ENCODE measurements at places on chromosomes 6 and 20. TPM values are rescaled to one million over a fixed set of nuclear protein-coding genes. Genes with fewer than 3 reads are reported as not detected.

The ZNF311 gene
- polyA plus RNA-seq, result 0.61 TPM

The KCNQ2 gene
- polyA plus RNA-seq, result not detected

The MPIG6B gene
- polyA plus RNA-seq, result not detected

The FAM184A gene
- 0.43 TPM for polyA plus RNA-seq

The GHRH gene
- polyA plus RNA-seq, result not detected

The ABRACL gene
- polyA plus RNA-seq, result 49.8 TPM

The MRPS18A gene
- polyA plus RNA-seq, result 31.8 TPM

The RSPO3 gene
- 0.85 TPM for polyA plus RNA-seq

The CLDN20 gene
- polyA plus RNA-seq, result 0.05 TPM

The RNF144B gene
- polyA plus RNA-seq, result 0.29 TPM

The NKX2-4 gene
- not detected for polyA plus RNA-seq

The EEF1A2 gene
- 0.46 TPM for polyA plus RNA-seq

The BTN1A1 gene
- polyA plus RNA-seq, result not detected

The PKIB gene
- 4.4 TPM for polyA plus RNA-seq

The KCNK5 gene
- polyA plus RNA-seq, result 0.02 TPM

The CCM2L gene
- polyA plus RNA-seq, result not detected

The FAM162B gene
- polyA plus RNA-seq, result 8.8 TPM

The ZFP57 gene
- not detected for polyA plus RNA-seq

The NKAIN2 gene
- polyA plus RNA-seq, result not detected

The SERPINB1 gene
- 39.5 TPM for polyA plus RNA-seq

The EPPIN gene
- polyA plus RNA-seq, result not detected

The PLA2G7 gene
- polyA plus RNA-seq, result not detected

The TRIM31 gene
- not detected for polyA plus RNA-seq

The RAB32 gene
- polyA plus RNA-seq, result 116 TPM

The LTA gene
- polyA plus RNA-seq, result not detected

The IL17A gene
- not detected for polyA plus RNA-seq

The ZC3H12D gene
- polyA plus RNA-seq, result 0.01 TPM

The BCAS1 gene
- polyA plus RNA-seq, result not detected

The MICB gene
- 19.2 TPM for polyA plus RNA-seq

The EPB41L2 gene
- 146 TPM for polyA plus RNA-seq

The SNRPB2 gene
- polyA plus RNA-seq, result 101 TPM

The HCRTR2 gene
- not detected for polyA plus RNA-seq

All from fibroblast of lung (primary cell).